ENCODE measurements at places on chromosomes 7 and 10. TPM values are rescaled to one million over a fixed set of nuclear protein-coding genes. Genes with fewer than 3 reads are reported as not detected.

Gene SLC29A4
- polyA plus RNA-seq, result 24.0 TPM

DNA sequence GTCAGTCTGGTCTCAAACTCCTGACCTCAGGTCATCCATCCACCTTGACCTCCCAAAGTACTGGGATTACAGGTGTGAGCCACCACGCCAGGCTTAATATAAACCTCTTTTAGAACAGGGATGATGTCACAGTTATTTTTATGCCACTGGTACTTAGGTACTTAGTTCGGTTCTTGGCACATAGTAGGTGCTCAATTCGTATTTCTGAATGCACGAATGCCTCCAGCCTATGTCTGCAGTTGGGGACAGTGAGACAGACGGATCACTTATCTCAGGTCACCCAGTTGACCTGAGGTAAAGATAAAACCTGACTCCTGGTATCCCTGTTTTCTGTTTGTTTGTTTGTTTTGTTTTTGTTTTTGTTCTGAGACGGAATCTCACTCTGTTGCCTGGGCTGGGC is 6.1 kb upstream of the NAT16 start:
- DNase-seq, result no peak

DNA sequence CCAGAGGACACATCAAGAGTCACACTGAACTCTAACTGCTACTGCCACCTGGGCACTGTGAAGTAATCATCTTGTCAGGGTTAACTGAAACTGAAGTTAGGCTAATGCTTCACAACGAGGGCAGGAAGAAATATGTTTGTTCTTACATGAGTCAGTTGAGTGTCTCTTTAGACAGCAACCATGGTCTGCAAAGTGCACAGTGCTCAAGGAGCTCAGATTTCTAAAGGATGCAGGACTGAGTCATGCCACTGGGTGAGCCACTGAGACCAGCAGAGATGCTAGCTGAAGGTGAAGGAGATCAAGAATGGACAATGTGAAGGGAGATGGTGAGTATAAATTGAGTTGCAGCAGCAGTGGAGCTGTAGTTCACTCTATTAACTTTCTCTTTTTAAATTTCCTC is 76.0 kb upstream of the CTTNBP2 start:
- no peak for DNase-seq

DNA sequence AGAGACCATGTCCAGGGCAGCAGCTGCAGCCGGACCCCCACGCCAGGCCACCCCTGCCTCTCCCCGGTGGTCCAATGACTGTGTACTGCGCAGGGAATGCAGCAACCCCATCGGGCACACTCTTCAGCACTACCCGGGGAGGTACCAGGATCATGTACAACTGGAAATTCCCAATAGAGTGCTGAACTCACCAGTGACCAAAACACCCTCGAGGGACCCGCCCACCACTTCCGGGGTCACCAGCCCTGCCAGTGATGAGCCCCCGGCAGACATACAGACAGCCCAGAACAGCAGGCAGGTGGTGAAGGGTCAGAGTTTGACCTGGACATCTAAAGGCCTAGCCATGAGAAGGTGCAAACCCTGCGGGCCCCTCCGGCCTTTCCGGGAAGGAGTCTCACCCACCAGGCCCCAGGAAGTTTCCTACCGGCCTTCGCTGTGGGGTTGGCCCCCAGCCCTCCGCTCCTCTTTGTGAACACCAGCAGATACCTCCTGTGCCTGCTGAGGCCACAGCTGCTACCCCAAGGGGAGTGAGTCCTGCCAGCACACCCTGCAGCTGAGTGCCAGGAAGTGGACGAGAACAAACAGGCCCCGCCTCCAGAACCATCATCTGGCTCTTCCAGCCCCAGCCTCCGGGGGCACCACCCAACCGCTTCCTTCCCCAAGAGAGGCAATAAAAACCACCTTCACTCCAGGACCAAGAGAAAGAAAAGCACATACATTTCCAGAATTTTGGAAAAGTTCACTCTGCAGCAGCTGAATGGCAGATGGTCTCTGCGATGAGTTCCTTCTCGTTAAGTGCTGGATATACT is 5.0 kb upstream of the ANKRD61 start:
- DNase-seq, result no peak

DNA sequence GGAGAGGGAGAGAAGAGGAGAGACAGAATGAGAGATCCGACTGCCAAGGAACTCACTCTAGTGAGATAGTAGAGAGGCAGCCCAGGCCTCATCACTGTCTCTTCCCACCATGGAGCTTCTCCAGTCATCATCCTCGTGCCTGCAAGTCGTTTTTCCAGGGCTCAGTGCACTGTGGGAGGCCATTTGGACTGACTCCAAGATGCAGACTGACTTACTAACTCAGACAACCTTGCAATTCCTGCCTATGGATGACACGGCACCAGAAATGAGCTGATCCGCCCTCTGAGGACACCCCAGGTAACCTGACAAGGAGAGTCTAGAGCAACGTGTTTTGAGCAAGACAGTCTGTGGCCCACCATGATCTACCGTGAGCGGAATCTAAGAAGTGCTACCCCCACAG is 154.9 kb downstream of the GLI3 start:
- no peak for DNase-seq

Gene STEAP1B
- 1.1 TPM for polyA plus RNA-seq
